Astrocyte of the hippocampus (primary cell): ENCODE measurements at places on chromosomes 1 and 21.
A peak's percentile ranks its signal among the peaks of the same experiment; 100 is the strongest.

- DNase-seq = no peak
Measured at GRCh38 chr1:30834253-30834652, 74.3 kb downstream of the SDC3 start.

- no peak for DNase-seq
Measured at GRCh38 chr1:30695439-30695841, 27.9 kb downstream of the MATN1 start.

DNA sequence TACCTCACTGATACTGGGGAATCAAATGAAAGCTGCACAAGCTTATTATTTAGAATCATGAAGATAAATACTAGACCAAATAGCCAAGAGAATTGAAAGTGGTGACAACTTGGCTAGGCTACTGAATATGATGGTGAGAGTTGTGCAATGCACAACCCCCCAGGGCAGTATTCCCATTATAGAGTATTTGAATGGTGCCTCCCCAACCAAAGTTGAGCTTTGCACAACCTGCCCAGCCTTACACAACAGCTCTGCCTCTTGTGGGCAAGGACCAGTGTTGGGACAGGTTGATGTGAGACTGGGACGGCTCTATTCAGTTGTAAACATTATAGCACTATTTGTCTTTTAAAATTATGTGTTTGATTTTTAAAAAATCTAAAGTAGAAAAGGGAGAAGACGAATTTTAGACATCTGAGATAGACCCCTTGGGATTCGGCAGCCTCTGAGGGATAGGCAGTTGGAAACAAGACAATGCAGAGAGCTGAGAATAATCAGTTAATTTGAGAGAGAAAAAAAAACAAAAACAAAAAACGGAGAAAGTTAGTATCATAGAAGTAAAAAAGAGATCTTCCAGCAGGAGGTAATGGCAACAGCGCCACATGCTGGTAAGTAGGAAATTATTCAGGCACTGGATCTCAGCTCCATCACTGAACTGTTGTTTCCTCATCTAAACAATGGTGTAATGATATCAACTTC lies 91.0 kb upstream of the KCNA3 start:
- peak; percentile 65 for DNase-seq

GRCh38 chr1:63272811-63273210 lies 49.6 kb upstream of the FOXD3 start:
- no peak for DNase-seq

- peak; percentile 32 for DNase-seq
Measured at GRCh38 chr1:24619376-24619775, 23.7 kb upstream of the SRRM1 start.

DNA sequence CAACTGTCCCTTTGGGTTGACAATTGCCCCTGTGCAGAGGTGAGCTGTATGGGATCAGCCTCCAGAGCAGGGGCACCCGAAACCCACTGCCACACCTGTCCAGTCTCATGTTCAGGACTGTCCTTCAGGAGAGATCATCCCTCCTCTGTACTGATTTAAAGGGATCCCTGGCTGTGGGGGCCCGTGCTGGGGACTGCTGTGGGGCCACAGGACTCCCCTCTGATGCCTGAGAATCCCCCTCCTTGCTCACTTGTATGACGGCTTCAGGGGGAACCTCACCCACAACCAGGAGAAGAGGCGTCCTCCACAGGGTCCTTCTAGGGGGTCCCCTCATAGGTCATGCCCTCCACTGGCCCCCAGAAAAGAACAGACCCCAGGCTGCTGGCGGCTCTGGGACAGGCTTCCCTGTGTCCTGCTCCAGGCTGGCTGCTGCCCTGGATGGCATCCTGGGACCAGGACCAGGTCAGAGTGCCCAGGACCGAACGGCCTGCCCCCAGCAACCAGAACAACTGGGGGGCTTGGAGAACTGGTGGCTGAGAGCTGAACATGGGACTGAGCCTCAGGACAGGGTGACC lies 77.5 kb upstream of the ACTRT2 start:
- no peak for DNase-seq

- no peak for DNase-seq
Measured at GRCh38 chr1:237152506-237153335, 110.7 kb downstream of the RYR2 start.

- no peak for DNase-seq
Measured at GRCh38 chr1:235483090-235483489, 21.2 kb downstream of the B3GALNT2 start.

DNA sequence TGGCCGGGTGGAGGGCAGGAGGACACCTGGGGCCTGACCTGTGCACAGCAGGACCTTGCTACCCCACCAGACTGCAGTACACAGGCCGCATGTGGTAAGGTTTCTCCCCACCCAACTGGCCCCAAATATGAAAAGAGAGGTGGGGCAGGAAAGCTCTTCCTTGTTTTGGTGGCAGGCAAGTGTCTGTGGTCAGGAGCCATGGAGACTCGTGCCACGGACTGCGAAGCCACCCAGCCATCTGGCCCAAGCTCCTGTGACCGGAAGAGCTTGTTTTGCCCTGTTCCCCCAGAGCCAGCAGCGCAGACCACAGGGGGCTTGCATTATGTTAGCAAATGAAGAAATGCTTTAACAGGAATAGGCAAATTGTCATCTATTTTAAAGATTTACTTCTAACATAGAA lies 54.9 kb downstream of the OLIG1 start:
- DNase-seq = no peak

DNA sequence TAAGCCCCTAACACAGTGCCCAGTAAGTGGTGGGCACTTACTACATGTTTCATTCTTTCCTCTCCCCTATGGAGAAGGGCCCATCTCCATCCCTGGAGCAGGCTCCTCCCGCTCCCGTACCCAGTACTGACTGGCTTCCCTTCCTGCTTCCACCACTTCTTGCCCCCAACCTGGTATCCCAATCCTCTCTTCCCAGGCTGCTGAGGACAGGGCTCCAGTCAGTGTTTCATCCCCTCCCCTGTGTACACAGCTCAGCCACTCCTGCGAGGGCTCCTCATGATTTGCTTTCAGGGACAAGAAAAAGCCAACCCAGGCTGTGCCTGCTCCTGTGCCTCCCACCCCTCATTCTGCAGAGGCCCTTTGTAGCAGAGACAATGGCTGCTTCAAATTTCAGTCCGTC lies 20.8 kb upstream of the ETV3 start:
- no peak for DNase-seq

- peak; percentile 74 for DNase-seq
Measured at GRCh38 chr1:48109390-48110013, 112.3 kb upstream of the TRABD2B start.

DNA sequence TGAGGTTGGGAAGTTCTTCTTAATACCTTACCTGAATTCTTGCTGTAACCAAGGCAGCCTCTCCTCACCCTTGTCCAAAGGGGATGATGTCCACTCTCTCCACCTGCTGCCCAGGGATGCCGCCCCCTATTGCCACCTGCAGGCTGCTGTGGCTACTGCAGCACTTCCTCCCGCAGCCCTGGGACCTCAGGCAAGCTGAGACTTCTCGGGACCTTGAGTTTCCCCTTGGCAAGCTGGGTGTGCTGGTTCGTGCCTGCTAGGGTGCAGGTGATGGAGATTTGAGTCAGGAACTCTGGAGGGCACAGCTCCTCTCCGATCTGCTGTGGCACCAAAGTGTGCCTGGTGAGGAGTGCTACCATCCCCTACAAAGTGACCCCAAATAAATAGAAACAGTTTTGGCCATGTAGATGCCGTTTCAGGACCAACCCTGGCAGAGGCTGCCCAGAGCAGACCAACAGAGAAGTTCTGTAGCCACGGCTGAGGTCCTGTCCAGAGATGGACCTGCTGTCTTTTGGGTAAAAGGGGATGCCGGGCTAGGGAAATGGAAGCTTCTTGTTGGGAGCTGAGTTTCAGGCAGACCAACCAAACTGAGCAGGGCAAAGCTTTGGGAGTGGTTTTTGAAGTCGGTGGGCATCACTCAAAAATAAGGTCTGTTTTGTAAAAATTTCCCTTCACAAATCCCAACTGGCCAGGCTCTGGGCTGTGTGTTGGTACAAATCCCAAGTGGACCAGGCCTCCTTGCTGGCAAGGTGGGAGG lies 31.7 kb downstream of the RUNX3 start:
- DNase-seq = peak; percentile 60
